ENCODE measurements at places on chromosomes 13 and 19. TPM values are rescaled to one million over a fixed set of nuclear protein-coding genes. Genes with fewer than 3 reads are reported as not detected.

The ZNF540 gene
- total RNA-seq, result 2.4 TPM

The RXFP2 gene
- 0.26 TPM for total RNA-seq

The SIGLEC14 gene
- total RNA-seq, result 3.5 TPM

The ZNF780A gene
- 18.2 TPM for total RNA-seq

The ZGLP1 gene
- not detected for total RNA-seq

The NTF4 gene
- total RNA-seq, result not detected

The CGB3 gene
- not detected for total RNA-seq

The CLEC4G gene
- not detected for total RNA-seq

- DNase-seq, result no peak
- H3K4me1 ChIP-seq, result no peaks in the 10 kb centered on the region
- no peak overlapping the region for H3K27ac ChIP-seq
Measured at GRCh38 chr19:40192758-40193586, 1.7 kb downstream of the MAP3K10 start.

DNA sequence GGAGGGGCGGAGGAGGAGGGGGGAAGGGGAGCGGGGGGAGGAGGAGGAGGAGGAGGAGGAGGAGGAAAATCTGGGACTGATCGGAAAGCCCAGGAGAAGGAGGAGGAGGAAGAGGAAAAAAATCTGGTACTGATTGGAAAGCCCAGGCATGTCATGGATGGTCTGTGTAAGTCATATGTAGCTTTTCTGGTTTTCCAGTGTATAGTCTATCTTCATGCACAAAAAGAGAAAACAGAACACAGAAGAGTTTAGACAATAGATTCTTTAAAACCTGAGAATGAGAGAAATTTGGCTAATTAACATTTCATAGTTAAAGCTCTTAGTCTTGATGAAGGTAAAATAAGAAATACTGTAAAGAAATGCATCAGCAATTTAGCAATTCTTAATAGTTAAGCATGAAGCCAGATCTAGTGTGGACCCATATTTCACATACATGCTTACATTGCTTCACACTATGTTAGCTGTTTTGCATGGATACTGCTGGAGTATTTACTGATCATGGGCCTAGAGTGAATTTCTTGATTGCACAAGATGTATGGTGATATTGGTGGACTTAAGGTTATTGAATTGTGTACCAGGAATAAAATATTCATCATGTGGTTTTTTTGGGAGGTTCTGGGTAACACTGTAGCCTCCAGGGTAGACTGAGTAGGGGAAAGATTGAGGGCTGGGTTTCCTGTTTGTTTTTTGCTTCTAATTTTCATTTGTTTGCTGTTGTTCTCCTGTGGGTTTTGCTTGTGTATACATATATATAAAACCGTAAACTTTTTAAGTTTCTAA is 41.4 kb downstream of the SUCLA2 start:
- no peaks in the 10 kb centered on the region for H3K36me3 ChIP-seq
- no peak overlapping the region for H3K27ac ChIP-seq
- no peak overlapping the region for H3K4me3 ChIP-seq
- H3K4me1 ChIP-seq, result no peaks in the 10 kb centered on the region
- DNase-seq, result no peak
- H3K27me3 ChIP-seq, result no peaks in the 10 kb centered on the region

GRCh38 chr19:5782945-5783919 is 1.3 kb downstream of the PRR22 start:
- no peaks in the 10 kb centered on the region for H3K4me1 ChIP-seq
- no peak for DNase-seq
- no peak overlapping the region for H3K27ac ChIP-seq
- no peaks in the 10 kb centered on the region for H3K27me3 ChIP-seq

GRCh38 chr13:76499891-76500290 is 386.3 kb downstream of the KCTD12 start:
- no peaks in the 10 kb centered on the region for H3K4me1 ChIP-seq
- no peak overlapping the region for H3K27ac ChIP-seq
- no peaks in the 10 kb centered on the region for H3K36me3 ChIP-seq
- H3K27me3 ChIP-seq, result no peaks in the 10 kb centered on the region
- no peak for DNase-seq
- H3K4me3 ChIP-seq, result no peak overlapping the region

DNA sequence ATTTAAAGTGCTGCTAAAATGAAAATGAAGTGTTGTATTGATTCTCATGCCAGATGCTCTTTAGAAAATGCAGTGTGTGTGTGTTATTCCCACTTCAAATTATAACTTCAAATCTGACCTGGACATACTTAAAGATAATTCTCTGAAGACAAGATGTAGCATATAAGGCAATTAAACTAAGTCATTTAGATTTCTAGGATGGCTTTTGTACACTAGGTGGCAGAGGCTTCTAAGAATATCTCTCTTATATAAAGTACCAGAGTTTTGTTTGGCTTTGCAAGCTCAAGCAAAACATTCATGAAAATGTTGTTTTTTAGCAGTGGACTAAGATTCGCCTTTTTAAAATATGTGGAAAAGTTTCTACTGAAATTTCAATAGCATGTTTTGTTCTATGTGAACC is 407.2 kb downstream of the GPC5 start:
- DNase-seq, result no peak
- no peaks in the 10 kb centered on the region for H3K36me3 ChIP-seq
- H3K4me3 ChIP-seq, result no peak overlapping the region
- H3K4me1 ChIP-seq, result no peaks in the 10 kb centered on the region
- H3K27me3 ChIP-seq, result no peaks in the 10 kb centered on the region
- no peak overlapping the region for H3K27ac ChIP-seq

- no peaks in the 10 kb centered on the region for H3K27me3 ChIP-seq
- peak; percentile 75 for DNase-seq
- no peak overlapping the region for H3K4me3 ChIP-seq
- peaks cover 11% of the 10 kb centered on the region for H3K4me1 ChIP-seq
- no peaks in the 10 kb centered on the region for H3K36me3 ChIP-seq
- peak overlapping the region; percentile 62 for H3K27ac ChIP-seq
Measured at GRCh38 chr13:36357692-36358091, 11.5 kb upstream of the SPART start.

DNA sequence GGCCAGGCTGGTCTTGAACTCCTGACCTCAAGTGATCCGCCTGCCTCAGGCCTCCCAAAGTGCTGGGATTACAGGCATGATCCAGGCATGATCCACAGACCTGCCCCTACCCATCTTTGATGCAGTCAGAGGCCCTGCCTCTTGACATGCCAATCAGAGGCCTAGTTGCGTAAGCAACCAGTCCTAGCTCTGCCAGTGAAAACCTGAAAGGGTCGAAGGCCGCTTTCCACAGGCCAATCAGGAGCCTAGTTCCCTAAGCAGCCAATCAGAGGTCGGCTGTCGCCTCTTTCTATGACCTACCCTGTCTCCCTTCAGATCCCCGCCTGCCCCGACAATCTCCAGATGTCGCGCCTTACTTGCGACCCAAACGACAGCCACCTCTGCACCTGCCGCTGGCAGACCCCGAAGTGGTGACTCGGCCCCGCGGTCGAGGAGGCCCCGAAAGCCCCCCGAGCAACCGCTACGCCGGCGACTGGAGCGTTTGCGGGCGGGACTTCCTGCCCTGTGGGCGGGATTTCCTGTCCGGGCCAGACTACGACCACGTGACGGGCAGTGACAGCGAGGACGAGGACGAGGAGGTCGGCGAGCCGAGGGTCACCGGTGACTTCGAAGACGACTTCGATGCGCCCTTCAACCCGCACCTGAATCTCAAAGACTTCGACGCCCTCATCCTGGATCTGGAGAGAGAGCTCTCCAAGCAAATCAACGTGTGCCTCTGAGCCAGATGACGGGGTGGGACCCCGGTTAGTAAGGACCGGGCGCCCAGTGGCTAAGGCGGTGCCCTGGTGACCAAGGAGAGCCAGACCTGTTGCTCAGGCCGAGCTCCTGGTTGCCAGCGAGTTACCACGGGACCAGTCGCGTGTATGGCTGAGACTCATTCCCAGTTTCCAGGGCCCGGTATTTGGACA is 6.3 kb downstream of the SYDE1 start:
- no peak overlapping the region for H3K4me3 ChIP-seq
- no peak for DNase-seq
- H3K27ac ChIP-seq, result no peak overlapping the region
- no peaks in the 10 kb centered on the region for H3K27me3 ChIP-seq

- no peak for DNase-seq
- no peaks in the 10 kb centered on the region for H3K36me3 ChIP-seq
- no peak overlapping the region for H3K4me3 ChIP-seq
- H3K27me3 ChIP-seq, result no peaks in the 10 kb centered on the region
- no peaks in the 10 kb centered on the region for H3K4me1 ChIP-seq
Measured at GRCh38 chr13:113428871-113429607, 24.2 kb downstream of the ADPRHL1 start.

- H3K4me3 ChIP-seq, result no peak overlapping the region
- H3K27ac ChIP-seq, result no peak overlapping the region
- H3K36me3 ChIP-seq, result no peaks in the 10 kb centered on the region
- no peaks in the 10 kb centered on the region for H3K27me3 ChIP-seq
- no peak for DNase-seq
- H3K4me1 ChIP-seq, result no peaks in the 10 kb centered on the region
Measured at GRCh38 chr13:87331178-87331577, 340.0 kb upstream of the SLITRK5 start.

GRCh38 chr13:43088093-43088511 is 64.7 kb downstream of the DNAJC15 start:
- H3K4me1 ChIP-seq, result no peaks in the 10 kb centered on the region
- H3K27ac ChIP-seq, result peak overlapping the region; percentile 56
- H3K36me3 ChIP-seq, result no peaks in the 10 kb centered on the region
- no peaks in the 10 kb centered on the region for H3K27me3 ChIP-seq
- no peak for DNase-seq

DNA sequence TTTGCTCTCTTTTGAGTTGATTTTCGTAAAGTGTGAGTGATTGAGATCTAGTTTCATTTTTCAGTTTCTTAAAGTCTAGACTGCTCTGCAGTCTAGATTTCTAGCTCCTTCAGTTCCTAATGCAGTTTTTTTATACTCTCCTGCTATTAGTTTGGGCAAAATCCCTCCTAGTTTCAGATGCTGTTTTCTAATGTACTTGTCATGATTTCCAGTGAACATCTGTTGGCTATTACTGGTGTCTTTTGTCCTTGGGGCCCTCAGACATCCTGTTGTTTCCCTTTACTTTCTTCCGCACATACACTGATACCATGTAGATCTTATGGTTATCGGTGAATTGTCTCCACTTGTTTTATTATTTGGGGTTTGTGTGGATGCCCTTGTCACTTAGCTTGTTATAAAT is 292.1 kb downstream of the TDRD3 start:
- H3K36me3 ChIP-seq, result no peaks in the 10 kb centered on the region
- H3K4me1 ChIP-seq, result no peaks in the 10 kb centered on the region
- H3K4me3 ChIP-seq, result no peak overlapping the region
- H3K27ac ChIP-seq, result no peak overlapping the region

GRCh38 chr19:47609906-47610894 is 1.3 kb downstream of the BICRA start:
- peak overlapping the region; percentile 94 for H3K27ac ChIP-seq
- peak overlapping the region; percentile 96 for H3K4me3 ChIP-seq
- peaks cover 12% of the 10 kb centered on the region for H3K4me1 ChIP-seq

- H3K4me3 ChIP-seq, result no peak overlapping the region
- no peaks in the 10 kb centered on the region for H3K4me1 ChIP-seq
- H3K27me3 ChIP-seq, result no peaks in the 10 kb centered on the region
- no peak for DNase-seq
- no peak overlapping the region for H3K27ac ChIP-seq
Measured at GRCh38 chr19:50779504-50780457, 9.5 kb downstream of the GPR32 start.

All from uterus (tissue), 4 donors.